ENCODE measurements at places on chromosomes 1 and 21.

- DNase-seq: no peak
Observed at GRCh38 chr1:108643492-108644335, 17.2 kb downstream of the HENMT1 start.

DNA sequence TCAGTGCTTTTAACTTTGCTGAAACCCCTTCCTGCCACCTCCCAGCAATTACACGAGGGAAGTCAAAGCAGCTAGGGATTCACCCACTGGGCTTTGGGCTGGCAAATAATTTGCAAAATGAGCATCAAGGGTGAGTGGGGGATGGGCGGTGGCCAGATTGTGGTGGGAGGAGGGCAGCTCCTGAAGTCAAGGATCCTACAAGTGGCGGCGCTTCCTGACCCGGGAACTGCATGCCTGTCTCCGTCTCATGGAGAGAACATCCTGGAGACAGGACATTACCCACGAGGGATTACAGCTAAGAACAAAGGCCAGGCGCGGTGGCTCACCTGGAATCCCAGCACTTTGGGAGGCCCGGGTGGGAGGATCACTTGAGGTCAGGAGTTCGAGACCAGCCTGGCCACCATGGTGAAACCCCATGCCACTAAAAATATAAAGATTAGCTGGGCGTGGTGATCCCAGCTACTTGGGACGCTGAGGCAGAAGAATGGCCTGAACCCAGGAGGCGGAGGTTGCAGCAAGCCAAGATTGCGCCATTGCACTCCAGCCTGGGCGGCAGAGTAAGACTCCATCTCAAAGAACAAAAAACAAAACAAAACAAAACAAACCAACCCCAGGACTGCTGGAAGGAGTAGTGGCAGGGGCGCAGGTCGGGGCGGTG, 12.9 kb downstream of the TTC34 start:
- DNase-seq: no peak

- no peak for DNase-seq
Observed at GRCh38 chr21:45856442-45856841, 125.1 kb upstream of the COL6A1 start.

DNA sequence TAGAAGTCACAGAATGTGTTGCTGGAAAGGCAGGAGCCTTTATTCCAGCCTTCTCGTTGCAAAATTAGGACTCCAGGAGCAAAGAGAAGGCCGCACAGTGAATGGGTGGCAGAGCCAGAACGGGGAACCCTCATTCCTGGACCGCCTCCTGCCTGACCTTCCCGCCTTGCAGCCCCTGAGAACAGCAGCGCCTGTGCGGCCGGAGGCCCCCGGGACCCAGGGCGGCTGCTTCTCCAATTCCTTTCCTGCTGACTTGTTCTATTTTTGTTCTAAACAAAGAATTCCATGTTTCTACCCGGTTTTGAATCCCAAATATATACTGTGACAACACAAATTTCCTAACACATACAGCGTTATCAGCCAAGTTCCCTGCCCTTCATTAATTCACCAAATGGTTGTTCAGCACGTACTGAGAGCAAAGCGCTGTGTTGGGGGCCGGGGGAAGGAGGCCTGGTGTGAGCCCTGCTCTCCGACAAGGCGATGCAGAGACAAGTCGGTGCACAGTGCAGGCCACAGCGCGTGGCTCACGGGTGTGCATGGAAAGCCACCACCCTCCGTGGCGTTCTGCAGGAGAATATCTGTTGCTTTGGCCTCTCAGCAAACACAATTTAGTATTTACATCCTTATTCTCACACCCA, 31.9 kb upstream of the COL6A2 start:
- DNase-seq: no peak

GRCh38 chr1:30507016-30507312, 216.4 kb downstream of the MATN1 start:
- DNase-seq: no peak

- DNase-seq: no peak
Observed at GRCh38 chr1:19957779-19958178, 21.6 kb downstream of the PLA2G2A start.

GRCh38 chr1:89295187-89295586, 22.5 kb upstream of the GBP5 start:
- no peak for DNase-seq

- DNase-seq: peak; percentile 78
Observed at GRCh38 chr1:109620841-109621286, 1.2 kb downstream of the AMPD2 start.

GRCh38 chr1:65688848-65689247, 103.8 kb upstream of the PDE4B start:
- DNase-seq: no peak

DNA sequence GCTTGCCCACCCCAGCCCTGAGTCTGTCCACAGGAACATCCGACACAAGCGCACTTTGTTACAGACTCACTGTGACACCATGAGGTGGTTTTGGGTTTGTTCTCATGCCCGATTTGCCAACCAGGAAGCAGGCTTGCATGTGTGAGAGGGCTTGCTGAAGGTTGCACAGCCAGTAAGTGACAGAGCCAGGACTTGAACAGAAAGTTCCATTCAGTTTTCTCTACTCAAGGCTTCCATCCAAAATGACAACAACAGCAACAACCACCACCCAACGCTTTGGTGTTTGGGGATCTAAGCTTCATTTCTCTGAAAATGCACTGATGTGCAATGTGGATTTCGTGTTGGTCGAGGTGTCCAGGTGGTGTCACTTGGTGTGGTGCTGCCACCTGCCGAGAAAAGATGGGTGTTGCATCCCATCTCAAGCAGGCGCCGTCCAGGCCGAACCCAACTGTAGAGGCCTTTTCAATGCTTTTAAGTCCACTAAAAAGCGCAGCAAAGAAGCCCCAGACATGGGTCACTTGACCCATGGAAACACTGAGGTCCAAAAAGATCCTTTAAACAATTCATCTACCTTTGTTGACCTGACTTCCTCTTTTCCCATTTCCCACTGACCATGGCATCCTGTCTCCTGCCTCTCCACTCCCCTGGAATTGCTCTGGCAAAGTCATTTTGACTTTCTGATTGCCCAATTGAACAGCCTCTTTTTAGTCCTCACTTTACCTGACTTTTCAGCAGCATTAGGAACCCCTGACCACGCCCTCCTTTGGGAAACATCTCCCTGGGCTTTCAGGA, 12.2 kb downstream of the CITED4 start:
- DNase-seq: peak; percentile 57

DNA sequence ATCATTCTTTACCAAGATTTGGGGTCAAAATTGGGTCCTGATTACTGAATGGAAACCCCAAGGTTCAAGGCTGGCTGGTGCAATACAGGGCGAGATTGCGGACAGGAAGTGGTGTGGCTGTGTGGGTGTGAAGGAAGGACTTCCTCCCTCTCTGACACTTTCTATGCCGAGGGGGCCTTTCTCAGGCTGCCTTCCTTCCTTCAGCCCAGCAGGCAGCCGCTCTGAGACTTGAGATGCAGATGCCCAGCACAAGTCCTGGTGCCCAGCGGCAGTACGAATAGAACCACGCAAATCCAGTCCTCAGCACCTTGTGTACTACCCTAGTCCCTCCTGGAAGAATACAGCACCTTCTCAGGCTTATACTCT, 16.3 kb downstream of the BATF3 start:
- DNase-seq: no peak

- no peak for DNase-seq
Observed at GRCh38 chr1:150160964-150161621, 11.4 kb downstream of the PLEKHO1 start.

DNA sequence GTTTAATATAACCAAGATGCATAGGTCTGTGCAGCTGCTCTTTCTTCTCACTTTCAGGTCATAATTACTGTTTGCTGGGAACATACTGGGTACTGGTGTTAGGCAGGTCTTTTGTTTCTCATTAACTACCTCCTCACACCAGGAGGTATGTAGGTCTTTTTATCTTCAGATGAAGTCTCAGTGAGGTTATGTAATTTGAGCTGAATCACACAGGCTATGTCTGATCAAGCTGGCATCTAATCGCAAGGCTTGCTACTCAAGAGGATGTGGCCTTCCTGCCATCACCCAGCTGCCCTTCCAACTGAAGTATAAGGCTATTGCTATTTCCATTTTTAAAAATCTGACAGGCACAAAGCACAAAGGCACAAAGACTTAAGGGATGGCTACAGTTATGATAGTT, 96.4 kb downstream of the RUNX1 start:
- no peak for DNase-seq

GRCh38 chr1:85544689-85545215, 35.8 kb upstream of the CCN1 start:
- no peak for DNase-seq

DNA sequence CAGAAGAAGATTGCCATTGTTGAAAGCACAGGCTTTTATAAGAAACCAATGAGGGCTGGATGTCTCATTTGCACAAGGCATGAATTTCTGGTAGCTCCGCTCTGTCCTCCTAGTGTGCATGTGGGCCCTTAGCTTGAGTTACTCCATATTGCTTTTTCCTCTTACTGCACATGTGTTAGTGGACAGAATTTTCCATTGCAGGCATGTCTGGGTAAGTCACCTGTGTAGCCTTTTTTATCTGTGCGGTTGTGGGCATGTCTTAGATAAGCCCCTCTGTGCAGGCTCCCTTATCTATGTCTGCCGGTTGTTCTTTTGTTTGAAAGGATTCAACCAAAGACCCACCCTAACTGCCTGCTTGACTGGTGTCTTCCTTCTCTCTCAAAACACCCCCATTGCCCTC, 7.2 kb upstream of the CLCA1 start:
- no peak for DNase-seq

DNA sequence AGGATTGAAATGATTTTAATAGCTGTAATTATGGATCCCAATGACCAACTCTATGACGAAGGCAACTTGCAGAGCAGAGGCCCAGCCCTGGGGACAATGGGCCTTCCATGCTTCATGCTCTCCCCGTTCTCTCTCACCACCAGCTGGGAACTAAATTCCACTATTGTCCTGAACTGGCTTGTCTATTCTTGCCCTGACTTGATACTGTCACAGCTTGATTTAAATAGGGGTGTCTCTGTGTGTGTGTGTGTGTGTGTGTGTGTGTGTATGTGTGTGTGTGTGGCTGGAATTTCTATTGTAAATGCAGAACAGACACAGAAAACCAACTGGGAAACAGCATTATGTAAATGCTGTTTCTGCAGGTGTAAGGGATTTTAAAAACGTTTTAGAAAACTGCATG, 57.0 kb downstream of the SLC22A15 start:
- no peak for DNase-seq
